ENCODE measurements at places on chromosomes 12 and 14. TPM values are rescaled to one million over a fixed set of nuclear protein-coding genes. Genes with fewer than 3 reads are reported as not detected.

The FLVCR2 gene
- total RNA-seq, result 2.5 TPM

The FAIM2 gene
- total RNA-seq, result not detected

The MGAT4C gene
- 0.08 TPM for total RNA-seq

The FSCB gene
- total RNA-seq, result not detected

- DNase-seq, result no peak
Observed at GRCh38 chr12:53182903-53183302, 2.2 kb upstream of the CSAD start.

- no peak for DNase-seq
Observed at GRCh38 chr14:95140060-95140858, 17.1 kb downstream of the DICER1 start.

DNA sequence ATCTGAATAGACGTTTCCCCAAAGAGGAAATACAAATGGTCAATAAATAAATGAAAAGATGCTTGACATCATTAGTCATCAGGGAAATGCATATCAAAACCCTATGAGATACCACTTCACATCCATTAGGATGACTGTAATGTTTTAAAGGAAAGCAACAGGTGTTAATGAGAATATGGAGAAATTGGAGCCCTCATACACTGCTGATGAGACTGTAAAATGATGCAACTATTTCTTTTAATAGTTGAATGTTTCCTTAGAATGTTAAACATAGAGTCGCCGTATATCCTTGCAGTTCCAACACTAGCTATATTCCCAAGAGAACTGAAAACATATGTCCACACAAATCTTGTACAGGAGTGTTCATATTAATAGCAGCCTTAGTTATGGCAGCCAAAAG, 133.2 kb downstream of the SLC38A4 start:
- no peak for DNase-seq

DNA sequence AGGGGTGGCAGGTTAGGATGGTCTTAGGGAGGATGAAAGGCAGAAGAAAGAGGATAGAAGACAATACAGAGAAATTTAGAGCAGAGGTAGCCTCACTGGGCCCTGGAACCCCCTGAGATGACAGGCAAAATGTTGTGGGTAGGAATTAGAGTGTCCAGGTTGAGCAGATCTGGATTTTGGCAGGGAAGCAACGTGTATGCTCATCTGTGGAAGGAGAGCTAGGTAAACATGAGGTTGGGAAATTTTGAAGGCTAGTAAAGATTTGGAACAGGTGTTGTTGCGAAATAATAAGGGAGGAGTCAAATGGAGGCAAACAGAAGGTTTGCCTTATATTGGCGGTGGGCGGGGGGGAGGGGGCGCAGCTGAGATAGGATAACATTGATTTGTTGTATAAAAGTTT, 5.3 kb downstream of the HSD17B6 start:
- DNase-seq, result no peak

GRCh38 chr12:51225234-51225633, 7.4 kb upstream of the POU6F1 start:
- DNase-seq, result no peak

DNA sequence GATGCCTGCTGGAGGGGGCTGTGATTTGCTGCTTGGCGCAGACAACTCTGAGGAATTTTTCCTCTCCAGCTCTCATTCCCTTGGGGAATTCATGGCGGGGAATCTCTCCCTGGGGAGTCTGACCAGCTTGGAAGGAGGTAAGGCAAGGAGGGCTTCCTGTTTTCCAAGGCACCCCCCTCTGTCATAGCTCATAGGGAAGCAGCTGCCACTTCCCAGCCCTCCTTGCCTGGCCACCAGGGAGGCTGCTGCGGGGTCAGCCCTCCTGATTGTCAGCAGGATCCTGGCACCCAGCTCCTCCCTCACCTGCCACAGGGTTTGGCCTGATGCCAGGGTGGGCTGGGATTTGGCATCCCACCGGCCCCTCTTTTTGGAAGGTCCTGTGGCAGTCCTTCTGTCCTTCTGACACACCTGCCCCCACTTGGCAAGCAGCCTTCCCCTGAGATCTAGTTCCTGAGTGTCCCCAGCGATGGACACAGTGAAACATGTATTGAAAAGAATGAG, 74.9 kb downstream of the TSPAN9 start:
- no peak for DNase-seq

GRCh38 chr12:50132505-50133135, 20.6 kb downstream of the COX14 start:
- DNase-seq, result peak; percentile 71

GRCh38 chr14:105439710-105440553, 20.3 kb downstream of the MTA1 start:
- DNase-seq, result peak; percentile 52

- DNase-seq, result no peak
Observed at GRCh38 chr12:58926586-58926985, 6.3 kb upstream of the LRIG3 start.

DNA sequence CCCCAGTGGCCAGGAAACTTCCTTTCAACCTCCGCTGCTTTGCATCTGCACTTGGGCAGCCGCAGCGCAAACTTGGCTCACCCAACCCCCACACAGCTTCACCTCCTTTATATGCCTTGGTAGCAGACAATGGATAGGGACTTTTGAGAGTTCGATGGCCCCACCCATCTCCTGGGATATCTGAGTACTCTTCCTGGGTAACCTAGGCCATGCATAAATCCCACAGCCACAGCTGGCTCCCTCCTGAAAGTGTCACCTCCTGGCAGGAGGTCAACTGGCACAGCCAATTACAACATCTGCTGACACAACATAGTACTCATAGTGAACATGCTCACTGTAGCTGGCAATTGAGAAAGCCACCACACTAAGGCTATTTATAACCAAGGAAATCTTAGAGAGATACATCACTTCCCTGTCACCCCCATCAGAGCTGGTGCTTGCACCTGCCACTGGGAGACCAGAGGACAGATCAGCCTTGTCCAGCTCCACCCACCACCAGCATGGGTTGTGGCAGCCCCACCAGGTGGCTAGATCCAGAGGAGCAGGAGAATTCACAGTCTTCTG, 410.0 kb downstream of the SYT1 start:
- no peak for DNase-seq

Data from SK-MEL-5 (cell line).